ENCODE measurements at places on chromosomes 2 and 18. TPM values are rescaled to one million over a fixed set of nuclear protein-coding genes. Genes with fewer than 3 reads are reported as not detected.

The GALR1 gene
- total RNA-seq: under 0.01 TPM

The FAM136A gene
- 5.3 TPM for total RNA-seq

DNA sequence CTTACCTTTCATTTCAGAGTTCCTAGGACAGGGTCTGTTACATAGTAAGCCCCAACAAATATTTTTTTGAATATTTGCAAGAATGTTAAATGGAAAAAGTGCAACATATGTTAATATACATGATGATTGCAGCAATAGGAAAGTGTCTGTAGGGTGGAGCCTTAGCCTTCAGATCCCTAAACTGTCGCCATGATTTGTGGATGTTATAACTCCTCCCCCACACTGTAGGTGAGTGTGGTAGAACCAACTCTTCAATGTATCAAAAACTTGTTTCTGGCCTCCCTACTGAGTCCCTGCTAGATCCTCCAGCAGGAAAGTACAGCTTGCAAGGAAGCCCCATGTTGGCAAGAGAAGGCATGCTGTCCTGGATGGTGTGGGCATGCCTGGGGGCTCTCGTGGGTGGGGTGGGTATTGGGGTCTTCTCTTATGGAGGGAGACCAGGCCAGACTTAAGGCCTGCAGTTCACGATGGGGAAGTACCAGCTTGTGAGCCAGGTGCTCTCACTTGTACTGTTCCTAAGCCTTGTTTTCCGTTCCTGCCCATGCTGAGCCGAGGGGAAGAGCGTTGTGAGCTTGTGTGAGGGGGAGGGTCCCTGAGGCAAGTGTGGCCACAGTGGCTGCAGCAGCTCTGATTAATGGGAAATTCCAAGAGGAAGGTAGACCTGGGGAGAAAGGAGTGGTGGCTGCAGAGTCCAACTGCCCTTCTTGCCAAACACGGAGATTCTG lies 11.4 kb downstream of the FHOD3 start:
- DNase-seq: no peak
- no peak overlapping the region for H3K4me3 ChIP-seq
- H3K36me3 ChIP-seq: no peaks in the 10 kb centered on the region
- H3K27me3 ChIP-seq: peaks cover 12% of the 10 kb centered on the region
- no peaks in the 10 kb centered on the region for H3K4me1 ChIP-seq
- no peak overlapping the region for H3K27ac ChIP-seq

GRCh38 chr2:68185541-68186164 lies 28.0 kb downstream of the PNO1 start:
- no peak overlapping the region for H3K4me3 ChIP-seq
- peaks cover 7% of the 10 kb centered on the region for H3K36me3 ChIP-seq
- no peak for DNase-seq
- H3K27me3 ChIP-seq: no peaks in the 10 kb centered on the region
- peaks cover 38% of the 10 kb centered on the region for H3K4me1 ChIP-seq

The GTF2A1L gene
- 2.2 TPM for total RNA-seq

The TFPI gene
- total RNA-seq: 7.5 TPM

DNA sequence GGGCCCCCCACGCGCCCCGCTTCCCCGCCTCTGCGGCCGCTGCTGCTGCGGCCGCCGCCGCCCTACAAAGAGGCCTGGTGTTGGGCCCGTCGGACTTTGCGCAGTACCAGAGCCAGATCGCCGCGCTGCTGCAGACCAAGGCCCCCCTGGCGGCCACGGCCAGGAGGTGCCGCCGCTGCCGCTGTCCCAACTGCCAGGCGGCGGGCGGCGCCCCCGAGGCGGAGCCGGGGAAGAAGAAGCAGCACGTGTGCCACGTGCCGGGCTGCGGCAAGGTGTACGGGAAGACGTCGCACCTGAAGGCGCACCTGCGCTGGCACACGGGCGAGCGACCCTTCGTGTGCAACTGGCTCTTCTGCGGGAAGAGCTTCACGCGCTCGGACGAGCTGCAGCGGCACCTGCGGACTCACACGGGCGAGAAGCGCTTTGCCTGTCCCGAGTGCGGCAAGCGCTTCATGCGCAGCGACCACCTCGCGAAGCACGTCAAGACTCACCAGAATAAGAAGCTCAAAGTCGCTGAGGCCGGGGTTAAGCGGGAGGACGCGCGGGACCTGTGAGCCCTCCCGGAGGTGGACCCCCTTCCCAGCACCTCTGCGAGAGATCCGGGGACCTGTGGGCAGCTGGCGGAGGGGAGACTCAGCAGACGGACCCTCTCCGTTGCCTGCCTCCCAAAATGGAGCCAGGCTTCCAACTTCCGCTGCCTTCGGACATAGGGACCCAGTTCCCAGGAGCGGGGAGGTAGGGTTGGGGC lies 1.9 kb downstream of the SP5 start:
- no peaks in the 10 kb centered on the region for H3K36me3 ChIP-seq
- peak; percentile 58 for DNase-seq
- peak overlapping the region; percentile 67 for H3K4me3 ChIP-seq
- peaks cover 63% of the 10 kb centered on the region for H3K27me3 ChIP-seq
- H3K27ac ChIP-seq: no peak overlapping the region

DNA sequence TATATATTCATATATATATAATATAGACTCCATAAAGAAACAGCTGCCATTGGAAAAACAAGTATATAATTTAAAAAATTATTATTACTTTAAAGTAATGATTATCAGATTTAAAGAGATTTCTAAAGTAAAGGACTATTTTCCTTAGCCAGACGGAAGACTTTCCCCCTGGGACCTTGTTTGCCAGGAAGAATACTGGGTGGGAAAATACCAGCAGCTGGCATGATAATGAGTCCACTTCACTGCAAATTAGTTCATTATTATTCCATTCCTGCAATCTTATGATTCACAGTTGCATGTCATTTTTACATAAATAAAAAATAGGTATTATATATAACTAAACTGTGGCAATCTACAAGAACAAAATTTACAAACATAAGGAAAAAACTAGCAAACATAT lies 339.8 kb upstream of the CDH7 start:
- no peaks in the 10 kb centered on the region for H3K4me1 ChIP-seq
- H3K4me3 ChIP-seq: no peak overlapping the region
- H3K27ac ChIP-seq: no peak overlapping the region
- H3K27me3 ChIP-seq: no peaks in the 10 kb centered on the region
- H3K36me3 ChIP-seq: no peaks in the 10 kb centered on the region
- DNase-seq: no peak

DNA sequence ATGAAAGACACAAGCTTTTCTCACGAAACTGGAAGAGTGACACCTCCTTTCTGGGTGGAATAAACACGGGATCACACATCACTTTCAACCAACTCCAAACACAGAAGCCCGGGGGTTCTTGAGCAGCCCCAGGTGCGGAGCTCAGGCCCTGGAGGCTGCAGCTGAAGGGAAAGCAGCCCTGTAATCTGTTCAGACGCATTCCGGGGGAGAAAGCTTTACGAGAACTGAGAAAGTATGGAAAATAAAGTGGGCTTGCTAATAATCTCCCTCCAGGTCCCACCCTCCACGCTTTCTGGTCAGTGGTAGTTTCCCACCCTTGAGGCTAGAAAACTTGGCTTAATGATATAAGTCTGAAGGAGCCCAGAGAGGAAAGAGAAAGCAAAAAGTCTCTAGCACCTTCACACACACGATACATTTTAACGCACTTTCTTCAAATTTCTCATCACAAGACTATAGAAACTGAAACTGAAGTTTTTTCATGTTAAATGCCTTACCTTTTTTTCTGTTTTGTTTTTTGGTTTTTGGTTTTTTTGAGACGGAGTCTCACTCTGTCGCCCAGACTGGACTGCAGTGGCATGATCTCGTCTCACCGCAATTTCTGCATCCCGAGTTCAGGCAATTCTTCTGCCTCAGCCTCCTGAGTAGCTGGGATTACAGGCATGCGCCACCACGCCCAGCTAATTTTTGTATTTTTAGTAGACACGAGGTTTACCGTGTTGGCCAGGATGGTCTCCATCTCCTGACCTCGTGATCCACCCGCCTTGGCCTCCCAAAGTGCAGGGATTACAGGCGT lies 141.3 kb downstream of the AFF3 start:
- H3K27ac ChIP-seq: no peak overlapping the region
- peaks cover 12% of the 10 kb centered on the region for H3K4me1 ChIP-seq
- peaks cover 23% of the 10 kb centered on the region for H3K36me3 ChIP-seq
- no peak overlapping the region for H3K4me3 ChIP-seq
- DNase-seq: no peak

DNA sequence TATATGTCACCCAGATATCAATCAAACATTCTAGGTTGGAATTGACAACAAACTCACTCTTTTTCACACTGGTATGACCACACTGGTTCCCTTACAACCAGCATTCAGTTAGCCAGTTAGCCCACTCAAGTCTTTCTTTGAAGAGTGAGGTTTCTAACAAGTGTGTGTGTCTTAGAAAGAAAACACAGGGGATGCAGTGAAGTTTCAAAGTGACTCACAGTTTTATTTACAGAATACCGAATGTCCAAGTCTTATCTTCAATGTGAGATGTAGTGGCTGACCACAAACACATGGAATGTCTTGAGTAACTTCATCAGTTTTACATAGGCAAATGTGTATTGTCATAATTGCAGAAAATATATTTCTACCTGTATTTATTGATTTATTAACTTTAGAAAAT lies 274.7 kb upstream of the HNMT start:
- H3K36me3 ChIP-seq: no peaks in the 10 kb centered on the region
- H3K4me3 ChIP-seq: no peak overlapping the region
- DNase-seq: no peak
- H3K4me1 ChIP-seq: no peaks in the 10 kb centered on the region
- H3K27ac ChIP-seq: no peak overlapping the region

- no peaks in the 10 kb centered on the region for H3K36me3 ChIP-seq
- H3K27me3 ChIP-seq: no peaks in the 10 kb centered on the region
- H3K4me1 ChIP-seq: no peaks in the 10 kb centered on the region
- DNase-seq: no peak
Measured at GRCh38 chr2:47651296-47651695, 131.6 kb upstream of the MSH6 start.

- DNase-seq: no peak
- peaks cover 20% of the 10 kb centered on the region for H3K4me1 ChIP-seq
- H3K27ac ChIP-seq: no peak overlapping the region
- H3K27me3 ChIP-seq: no peaks in the 10 kb centered on the region
- no peak overlapping the region for H3K4me3 ChIP-seq
Measured at GRCh38 chr2:181041661-181042060, 61.3 kb downstream of the UBE2E3 start.

The GPR39 gene
- total RNA-seq: 12.3 TPM

The DSC2 gene
- 0.58 TPM for total RNA-seq

DNA sequence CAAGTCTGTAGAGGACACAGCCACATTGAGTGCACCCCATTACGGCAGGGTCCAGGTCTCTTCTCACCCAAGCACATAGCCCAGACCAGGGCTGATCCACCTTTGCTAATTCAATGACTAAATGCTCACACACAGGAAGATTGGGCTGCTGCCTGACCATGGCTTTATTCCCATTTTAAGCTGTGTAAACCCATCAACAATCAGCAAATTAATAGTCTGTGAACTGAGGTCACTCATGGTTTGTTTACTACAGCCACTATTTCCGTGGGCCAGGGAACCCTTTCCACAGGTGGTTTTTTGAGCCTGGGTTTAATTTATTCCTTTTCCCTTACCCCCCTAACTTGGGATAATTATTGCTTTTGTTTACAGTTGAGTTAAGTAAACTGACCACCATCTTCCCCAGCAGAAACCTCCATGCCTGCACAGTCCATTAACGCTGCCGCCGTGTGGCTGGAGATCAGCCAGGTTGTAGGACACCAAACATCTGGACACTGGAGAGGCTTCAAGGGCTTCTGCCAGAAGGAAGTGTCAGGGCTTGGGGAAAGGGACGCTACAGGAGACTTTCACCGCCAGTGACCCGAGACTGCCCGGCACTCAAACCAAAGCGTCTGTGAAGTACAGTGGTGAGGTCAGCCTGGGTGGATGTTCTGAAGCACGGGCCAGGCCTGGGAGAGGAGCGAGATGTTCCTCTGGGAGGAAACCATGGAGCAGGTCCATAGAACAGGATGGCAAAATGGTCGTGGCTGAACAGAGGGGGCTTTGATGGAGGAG lies 282.9 kb downstream of the DYSF start:
- H3K4me1 ChIP-seq: no peaks in the 10 kb centered on the region
- no peaks in the 10 kb centered on the region for H3K27me3 ChIP-seq
- no peak overlapping the region for H3K27ac ChIP-seq
- no peaks in the 10 kb centered on the region for H3K36me3 ChIP-seq
- no peak for DNase-seq

DNA sequence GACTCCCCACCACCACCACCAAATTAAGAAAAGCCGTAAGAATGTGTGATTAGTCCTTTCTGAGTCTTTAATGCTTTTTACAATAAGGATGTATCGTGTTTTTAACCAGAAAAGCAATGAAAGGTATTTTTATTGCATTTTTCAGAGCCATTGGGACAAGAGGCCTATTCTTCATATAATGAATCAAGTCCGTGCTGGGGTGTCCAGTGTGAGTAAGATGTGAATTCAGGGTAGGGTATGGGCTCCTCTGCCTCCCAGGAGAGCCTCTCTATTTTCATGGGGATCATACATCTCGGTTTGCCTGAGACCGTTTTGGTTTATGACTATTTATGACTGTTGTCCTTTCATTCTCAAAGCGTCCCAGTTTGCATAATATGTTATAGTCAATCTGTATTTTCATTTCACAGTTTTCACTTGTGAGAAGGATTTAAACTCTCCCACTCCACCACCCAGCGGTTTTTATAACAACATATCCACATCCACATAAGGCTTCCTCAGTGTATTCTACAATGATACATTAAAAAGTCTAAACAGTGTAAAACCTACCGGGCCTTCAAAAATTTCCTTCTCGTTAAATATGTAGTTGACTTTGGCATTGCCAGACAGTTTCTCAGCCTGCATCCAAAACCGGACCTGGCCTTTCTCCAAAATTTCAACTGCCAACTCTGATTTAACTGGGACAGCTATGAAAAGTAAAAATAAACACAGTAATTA lies 80.8 kb upstream of the LPIN2 start:
- H3K4me1 ChIP-seq: no peaks in the 10 kb centered on the region
- peak; percentile 63 for DNase-seq
- H3K27me3 ChIP-seq: no peaks in the 10 kb centered on the region
- no peak overlapping the region for H3K4me3 ChIP-seq
- H3K27ac ChIP-seq: peak overlapping the region; percentile 24

DNA sequence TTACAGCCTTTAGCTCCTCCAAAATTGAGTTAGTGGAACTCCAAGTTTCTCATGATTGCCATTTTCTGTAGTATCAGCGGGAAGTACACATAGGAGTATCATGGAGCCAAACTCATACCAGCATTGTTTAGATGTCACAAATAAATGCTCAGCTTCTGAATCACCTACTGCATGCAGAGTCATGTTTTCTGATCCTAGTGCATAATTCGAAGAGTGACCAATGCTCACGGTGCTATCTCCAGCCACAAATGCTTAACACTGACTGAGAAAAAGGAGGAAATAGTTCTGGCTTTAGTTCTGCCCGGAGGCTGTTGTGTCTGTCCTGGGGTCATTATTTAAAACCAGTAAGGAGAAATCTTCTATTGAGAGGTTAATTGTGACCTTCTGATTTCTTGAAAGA lies 45.4 kb upstream of the LRATD1 start:
- H3K4me1 ChIP-seq: no peaks in the 10 kb centered on the region
- H3K27ac ChIP-seq: no peak overlapping the region
- no peaks in the 10 kb centered on the region for H3K36me3 ChIP-seq
